ENCODE measurements at places on chromosomes 6 and 20.

- DNase-seq = no peak
Observed at GRCh38 chr6:164102693-164103092, 688.2 kb downstream of the QKI start.

DNA sequence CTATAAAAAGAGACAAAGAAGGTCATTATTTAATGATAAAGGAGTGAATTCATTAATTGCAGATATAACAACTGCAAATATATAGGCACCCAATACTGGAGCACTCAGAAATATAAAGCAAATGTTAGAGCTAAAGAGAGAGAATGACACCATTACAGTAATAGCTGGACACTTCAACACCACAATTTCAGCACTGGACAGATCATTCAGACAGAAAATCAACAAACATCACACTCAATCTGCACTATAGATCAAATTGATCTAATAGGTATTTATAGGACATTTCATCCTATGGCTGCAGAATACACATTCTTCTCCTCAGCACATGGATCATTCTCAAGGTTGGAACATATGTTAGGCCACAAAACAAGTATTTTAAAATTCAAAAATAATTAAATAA is 72.7 kb downstream of the MAP7 start:
- DNase-seq = no peak

- no peak for DNase-seq
Observed at GRCh38 chr20:58996226-58996611, 10.8 kb downstream of the CTSZ start.

DNA sequence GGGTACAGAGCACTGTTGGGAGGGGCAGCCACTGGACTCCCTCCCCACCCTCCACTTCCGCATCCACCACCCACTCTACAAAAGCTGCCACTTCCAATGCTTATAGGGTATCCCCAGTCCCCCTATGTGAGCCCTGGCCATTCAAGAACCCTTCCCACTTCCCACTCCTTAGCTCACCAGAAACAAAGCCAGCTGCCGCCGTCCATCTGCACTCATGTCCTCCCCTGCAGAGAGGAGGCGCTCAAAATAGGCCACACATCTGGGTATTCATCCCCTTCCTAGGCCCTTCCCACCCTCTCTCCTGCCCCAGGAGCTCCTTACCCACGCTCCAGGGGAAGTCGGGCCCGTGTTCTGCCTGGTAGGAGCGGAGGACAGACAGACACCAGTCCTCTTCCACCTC is 6.5 kb upstream of the LY6G5C start:
- DNase-seq = no peak

DNA sequence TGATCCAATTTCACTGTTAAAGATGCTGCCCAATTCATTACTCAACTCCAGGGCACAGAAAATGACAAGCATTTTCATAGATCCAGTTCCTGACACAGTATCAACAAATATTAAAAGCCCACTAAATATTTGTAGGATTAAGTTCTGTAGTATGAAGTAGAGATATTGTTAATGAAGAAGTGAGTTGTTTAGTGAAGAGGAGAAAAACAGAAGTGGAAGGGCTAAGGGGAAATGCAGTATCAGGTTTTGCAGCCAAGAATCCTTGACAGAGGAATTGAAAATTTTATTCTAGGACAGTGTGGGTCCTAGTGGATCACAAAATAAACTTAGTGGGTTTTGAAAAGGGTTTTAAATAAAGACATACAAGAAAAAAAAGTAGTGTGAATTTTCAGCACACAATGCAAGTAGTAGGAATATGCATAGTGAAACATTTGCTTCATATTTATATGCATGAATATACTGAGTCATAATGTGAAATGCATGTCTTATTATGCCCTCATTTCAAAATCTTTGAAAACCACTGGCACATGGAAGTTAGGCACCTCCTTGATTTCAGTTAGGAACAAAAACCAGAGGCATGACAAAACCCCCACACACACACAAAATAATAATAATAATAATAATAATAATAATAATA is 338.6 kb downstream of the KHDRBS2 start:
- no peak for DNase-seq

GRCh38 chr6:84228198-84228543 is 728 bp upstream of the CEP162 start:
- no peak for DNase-seq

- no peak for DNase-seq
Observed at GRCh38 chr6:56364431-56364826, 117.0 kb upstream of the COL21A1 start.
